ENCODE measurements at places on chromosomes 1 and 21.
A peak's percentile ranks its signal among the peaks of the same experiment; 100 is the strongest.

- DNase-seq, result no peak
Observed at GRCh38 chr1:18852501-18852900, 7.0 kb downstream of the TAS1R2 start.

- DNase-seq, result peak; percentile 11
Observed at GRCh38 chr1:91381844-91382243, 22.8 kb downstream of the HFM1 start.

GRCh38 chr1:169844941-169845608 is 48.6 kb downstream of the SCYL3 start:
- no peak for DNase-seq

GRCh38 chr1:77421504-77422233 is 139.8 kb downstream of the AK5 start:
- DNase-seq, result no peak

All from NCI-H226 (cell line).